ENCODE measurements at places on chromosomes 5 and 9. TPM values are rescaled to one million over a fixed set of nuclear protein-coding genes. Genes with fewer than 3 reads are reported as not detected.

GRCh38 chr5:124658867-124659557 lies 87.4 kb downstream of the ZNF608 start:
- DNase-seq = peak; percentile 24

- DNase-seq = no peak
Measured at GRCh38 chr9:128420060-128420650, 502 bp upstream of the CERCAM start.

DNA sequence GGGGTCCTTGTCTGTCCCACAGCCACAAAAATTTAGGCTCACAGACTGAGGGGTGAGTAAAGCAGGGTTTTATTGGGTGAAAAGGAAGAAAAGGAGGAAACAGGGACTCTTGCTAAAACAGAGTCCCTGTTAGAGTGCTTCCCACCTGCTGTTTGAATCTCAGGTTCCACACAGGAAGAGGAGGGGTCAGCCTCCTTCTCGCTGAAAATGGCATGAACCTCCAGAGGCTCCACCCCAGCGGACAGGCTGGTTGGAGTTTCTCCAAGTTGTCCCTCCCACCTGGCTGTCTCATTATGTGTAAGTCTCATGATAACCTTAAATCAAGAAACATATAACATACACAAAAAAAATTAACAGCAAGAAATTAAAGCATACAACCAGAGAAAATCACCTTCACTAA lies 28.3 kb upstream of the UHRF2 start:
- no peak for DNase-seq

GRCh38 chr9:127033061-127033460 lies 89.4 kb downstream of the ANGPTL2 start:
- DNase-seq = no peak

GRCh38 chr5:59238126-59238902 lies 655.2 kb downstream of the PDE4D start:
- no peak for DNase-seq

DNA sequence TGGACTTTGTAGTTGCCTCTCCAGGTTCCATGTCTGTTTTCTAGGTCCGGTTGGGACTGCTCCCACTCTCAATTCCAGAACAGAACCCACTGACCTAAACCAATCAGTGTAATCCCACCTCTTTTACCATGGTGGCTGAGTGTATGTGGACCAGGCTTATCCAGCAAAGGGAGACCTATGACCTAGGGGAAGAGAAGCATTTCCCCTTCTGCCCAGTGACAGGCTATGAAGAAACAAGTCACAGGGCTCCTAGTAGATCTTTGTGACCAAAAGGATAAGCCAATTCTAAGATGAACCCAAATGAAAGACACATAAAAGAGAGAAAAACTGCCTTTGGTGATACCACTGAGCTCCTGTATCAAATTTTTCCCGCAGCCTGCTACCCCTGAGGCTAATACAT lies 6.3 kb downstream of the NMRK1 start:
- no peak for DNase-seq

DNA sequence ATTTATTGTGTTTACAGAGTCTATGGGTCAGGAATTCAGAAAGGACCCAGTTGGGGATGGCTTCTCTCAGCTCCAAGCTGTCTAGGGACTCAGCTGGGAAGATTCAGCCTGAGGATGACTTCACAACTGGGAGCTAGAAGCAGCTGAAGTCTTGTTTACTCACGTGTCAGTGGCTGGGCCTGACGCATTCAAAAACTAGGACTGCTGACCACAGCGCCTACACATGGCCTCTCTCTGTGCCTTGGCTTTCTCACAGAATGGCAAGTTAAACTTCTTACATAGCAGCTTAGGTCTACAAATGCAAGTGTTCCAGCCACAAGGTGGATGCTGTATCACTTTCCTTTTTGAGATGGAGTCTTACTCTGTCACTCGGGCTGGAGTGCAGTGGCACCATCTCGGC lies 16.3 kb upstream of the PPP2CA start:
- no peak for DNase-seq

GRCh38 chr9:38284039-38284575 lies 108.4 kb upstream of the ALDH1B1 start:
- DNase-seq = peak; percentile 87

- no peak for DNase-seq
Measured at GRCh38 chr5:75059912-75060545, 7.7 kb upstream of the GCNT4 start.

DNA sequence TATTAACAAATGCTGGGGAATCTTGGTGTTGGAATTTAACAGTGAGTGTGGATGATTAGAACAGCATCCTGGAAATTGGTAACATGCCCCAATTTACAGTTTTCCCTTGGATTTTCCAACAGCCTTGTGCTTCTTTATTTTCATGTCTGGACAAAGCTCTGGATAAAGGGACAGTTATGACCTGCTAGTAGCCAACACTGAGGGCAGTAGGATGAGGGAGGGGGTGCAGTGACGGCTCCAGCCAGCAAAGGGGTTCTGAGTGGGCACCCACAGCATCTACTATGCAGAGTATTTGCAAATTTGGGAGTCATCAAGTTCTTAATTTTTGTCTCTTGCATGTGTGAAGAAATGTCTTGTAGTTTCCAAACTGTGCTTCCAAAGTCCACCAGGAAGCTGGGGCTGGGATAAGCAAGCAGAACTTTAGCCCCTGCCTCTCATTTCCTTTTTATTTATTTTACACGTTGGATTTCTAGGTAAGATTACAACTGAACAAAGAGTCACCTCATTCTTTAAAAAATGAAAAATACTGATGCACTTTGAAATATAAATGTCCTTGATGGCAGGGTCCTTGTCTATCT lies 63.0 kb upstream of the SELENOP start:
- DNase-seq = no peak

GRCh38 chr9:27519466-27520465 lies 4.3 kb upstream of the IFNK start:
- DNase-seq = peak; percentile 37

- DNase-seq = no peak
Measured at GRCh38 chr5:34550964-34551363, 105.2 kb upstream of the RAI14 start.

DNA sequence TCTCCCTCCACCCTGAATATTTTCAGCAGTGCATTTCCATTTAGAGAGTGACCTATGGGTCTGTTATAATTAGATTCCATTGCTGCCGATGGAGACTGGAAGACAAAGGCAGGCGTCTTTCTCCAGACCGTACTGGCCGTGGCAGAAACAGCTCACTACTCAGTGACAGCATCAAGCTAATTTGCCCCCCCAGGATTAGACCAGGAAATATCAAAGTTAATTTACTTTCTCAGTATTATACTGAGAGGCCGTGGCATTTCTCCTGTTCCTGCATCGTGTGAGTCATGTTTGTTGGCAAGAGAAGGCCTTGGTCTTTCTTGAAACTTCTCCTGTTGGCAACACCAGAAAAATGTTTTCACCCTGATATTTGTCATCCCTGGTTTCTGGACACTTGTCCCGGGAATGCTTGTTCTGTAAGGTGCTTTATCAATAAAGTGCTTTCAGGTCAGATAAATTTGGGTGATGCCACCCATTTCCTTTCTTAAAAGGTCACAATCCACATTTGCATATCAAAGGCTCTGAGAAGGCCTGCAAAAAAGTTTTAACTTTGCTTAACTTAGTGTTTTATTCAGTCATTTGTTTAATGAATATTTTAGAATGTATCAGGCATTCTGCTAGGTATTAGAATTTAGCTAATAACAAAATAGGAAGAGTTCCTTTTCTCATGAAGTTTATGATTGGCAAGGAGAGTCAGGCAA lies 28.4 kb downstream of the SV2C start:
- DNase-seq = no peak

- no peak for DNase-seq
Measured at GRCh38 chr5:44885903-44886302, 77.2 kb downstream of the MRPS30 start.

DNA sequence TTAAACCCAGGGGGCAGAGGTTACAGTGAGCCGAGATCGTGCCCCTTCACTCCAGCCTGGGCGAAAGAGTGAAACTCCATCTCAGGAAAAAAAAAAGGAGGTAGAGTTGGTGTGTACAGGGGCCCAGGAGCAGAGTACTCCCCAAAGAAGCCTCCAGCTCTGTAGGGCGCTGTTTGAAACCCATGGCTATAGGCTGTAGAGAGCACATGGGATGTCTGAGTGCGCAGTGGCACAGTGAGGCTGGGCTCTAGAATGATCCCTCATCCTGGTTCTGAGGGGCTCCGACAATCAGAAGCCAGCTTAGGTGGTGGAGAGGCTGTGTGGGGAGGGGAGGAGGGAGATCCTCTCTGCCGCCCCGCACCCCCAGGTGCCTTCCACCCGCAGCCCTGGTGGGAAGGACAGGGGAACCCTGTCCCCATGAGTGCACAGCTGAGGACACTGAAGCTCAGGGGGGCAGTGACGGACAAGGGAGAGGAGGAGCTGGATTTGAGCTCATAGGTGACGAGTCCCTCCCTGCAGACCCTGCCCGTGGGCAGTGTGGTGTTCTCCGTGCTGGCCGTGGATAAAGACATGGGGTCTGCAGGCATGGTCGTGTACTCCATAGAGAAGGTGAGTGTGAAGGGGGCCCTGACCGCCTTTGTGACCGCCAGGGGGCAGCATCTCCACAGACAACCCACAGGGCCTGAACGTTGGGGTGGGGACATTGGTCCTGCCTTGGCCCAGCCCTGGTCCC lies 24.6 kb downstream of the CDHR2 start:
- DNase-seq = no peak

DNA sequence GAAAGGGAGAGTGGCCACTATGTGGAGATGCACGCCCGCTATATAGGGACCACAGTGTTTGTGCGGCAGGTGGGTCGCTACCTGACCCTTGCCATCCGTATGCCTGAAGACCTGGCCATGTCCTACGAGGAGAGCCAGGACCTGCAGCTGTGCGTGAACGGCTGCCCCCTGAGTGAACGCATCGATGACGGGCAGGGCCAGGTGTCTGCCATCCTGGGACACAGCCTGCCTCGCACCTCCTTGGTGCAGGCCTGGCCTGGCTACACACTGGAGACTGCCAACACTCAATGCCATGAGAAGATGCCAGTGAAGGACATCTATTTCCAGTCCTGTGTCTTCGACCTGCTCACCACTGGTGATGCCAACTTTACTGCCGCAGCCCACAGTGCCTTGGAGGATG lies 19.8 kb downstream of the RGMB start:
- DNase-seq = no peak

GRCh38 chr5:77909237-77909636 lies 133.1 kb upstream of the TBCA start:
- DNase-seq = no peak

- DNase-seq = no peak
Measured at GRCh38 chr5:35754481-35754880, 102.2 kb upstream of the IL7R start.

DNA sequence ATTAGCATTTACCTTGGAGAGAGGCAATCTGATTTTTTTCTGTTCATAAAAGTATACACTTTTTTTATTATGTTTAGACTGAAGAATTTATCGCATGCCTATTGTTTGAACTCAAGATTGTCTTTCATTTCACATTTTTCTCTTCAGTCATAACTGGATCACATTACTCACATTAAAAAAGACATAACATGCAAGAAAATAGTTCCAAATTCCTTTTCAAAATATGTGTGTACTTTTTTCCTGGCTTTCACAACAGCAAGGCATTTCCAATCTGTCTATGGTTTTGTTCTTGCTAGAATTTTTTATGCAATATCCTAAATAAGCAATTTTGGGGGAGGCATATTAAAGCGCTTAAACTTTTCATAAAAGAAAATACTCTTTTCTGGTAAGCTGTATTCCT lies 21.2 kb downstream of the FTMT start:
- no peak for DNase-seq

- no peak for DNase-seq
Measured at GRCh38 chr5:88756953-88757352, 126.0 kb downstream of the MEF2C start.

DNA sequence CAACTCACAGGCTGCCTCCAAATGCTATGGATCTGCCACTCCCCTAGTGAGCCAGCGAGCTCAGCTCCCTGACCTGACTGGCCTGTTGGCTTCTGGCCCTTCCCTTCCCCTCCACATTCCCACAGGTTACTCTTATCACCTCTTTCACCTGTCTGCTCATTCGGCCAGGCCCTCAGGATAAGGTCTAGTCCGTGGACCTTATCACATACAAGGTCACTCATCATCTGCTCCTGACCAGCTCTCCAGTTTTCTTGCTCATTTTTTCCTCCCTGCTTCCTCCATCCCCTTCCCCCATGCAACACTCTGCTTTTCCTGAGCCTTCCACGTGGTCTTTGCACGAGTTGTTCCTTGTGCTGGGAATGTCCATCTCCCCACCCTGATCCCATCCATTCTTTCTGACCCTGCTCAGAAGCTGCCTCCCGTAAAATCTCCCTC lies 25.9 kb upstream of the NDST1 start:
- DNase-seq = no peak

DNA sequence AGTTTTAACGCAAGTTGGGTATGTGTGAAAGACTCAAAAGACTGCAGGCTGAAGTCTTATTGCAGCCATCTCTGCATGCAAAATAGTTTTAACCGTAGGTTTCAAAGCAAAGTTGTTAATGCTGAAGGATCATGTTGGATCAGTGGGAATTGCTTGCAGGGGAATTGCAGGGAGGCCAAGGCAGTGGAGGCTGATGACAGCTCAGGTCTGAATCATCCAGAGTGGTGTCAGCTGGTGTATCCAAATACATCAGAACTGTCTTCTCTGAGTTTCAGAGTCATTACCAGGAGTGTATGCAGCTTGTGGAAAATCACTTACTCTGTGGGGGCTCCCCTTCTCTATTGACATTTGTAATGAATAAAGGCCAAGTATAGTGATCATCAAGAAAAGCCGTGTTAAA lies 435.7 kb downstream of the SH3GL2 start:
- DNase-seq = no peak

Gene GDF9
- 1.4 TPM for total RNA-seq

Gene C5orf34
- total RNA-seq = 1.6 TPM

Gene PRRT1B
- 0.19 TPM for total RNA-seq

Gene RUSC2
- 48.0 TPM for total RNA-seq

Gene EIF4E1B
- not detected for total RNA-seq

Gene PCDHGB3
- 2.5 TPM for total RNA-seq

Gene HTR4
- total RNA-seq = 0.23 TPM

Gene FRRS1L
- 4.8 TPM for total RNA-seq

Gene SLC6A18
- not detected for total RNA-seq

Gene PCDHGA8
- 5.8 TPM for total RNA-seq

Gene AUH
- 29.9 TPM for total RNA-seq

Gene CMYA5
- 4.6 TPM for total RNA-seq

Gene IFNE
- not detected for total RNA-seq

Gene SHISAL2B
- total RNA-seq = not detected

Gene LCN10
- total RNA-seq = 7.6 TPM

Gene NFIB
- 64.4 TPM for total RNA-seq

Measured in esophagus muscularis mucosa (tissue), 4 donors.